ENCODE measurements at places on chromosomes 7 and 10. TPM values are rescaled to one million over a fixed set of nuclear protein-coding genes. Genes with fewer than 3 reads are reported as not detected.

The CARD11 gene
- total RNA-seq, result 0.49 TPM

The TDRD1 gene
- 0.16 TPM for total RNA-seq

The LRRN3 gene
- total RNA-seq, result 0.18 TPM

The CRCP gene
- 22.0 TPM for total RNA-seq

The GDF10 gene
- not detected for total RNA-seq

The LFNG gene
- total RNA-seq, result 4.5 TPM

The CALHM3 gene
- not detected for total RNA-seq

The ASB10 gene
- total RNA-seq, result not detected

The DPP6 gene
- not detected for total RNA-seq

The SLC35G1 gene
- total RNA-seq, result 3.6 TPM

The TYW1B gene
- total RNA-seq, result 3.9 TPM

The CAPZA2 gene
- total RNA-seq, result 123 TPM

The HIPK2 gene
- 21.5 TPM for total RNA-seq

The PHYHIPL gene
- not detected for total RNA-seq

The PCGF6 gene
- total RNA-seq, result 7.9 TPM

The CCL24 gene
- not detected for total RNA-seq

The RET gene
- under 0.01 TPM for total RNA-seq

The CAMK1D gene
- 2.9 TPM for total RNA-seq

The CH25H gene
- total RNA-seq, result not detected

The CYP2C18 gene
- total RNA-seq, result not detected

The MPP7 gene
- total RNA-seq, result not detected

The CC2D2B gene
- total RNA-seq, result not detected

The CRHR2 gene
- not detected for total RNA-seq

The TMEM254 gene
- 17.7 TPM for total RNA-seq

The ACBD7 gene
- 0.16 TPM for total RNA-seq

The REPIN1 gene
- total RNA-seq, result 48.1 TPM

The BTRC gene
- 13.1 TPM for total RNA-seq

The TSPAN12 gene
- 0.72 TPM for total RNA-seq

The FOXI2 gene
- total RNA-seq, result not detected

The ADAP1 gene
- total RNA-seq, result 11.4 TPM

The CALY gene
- not detected for total RNA-seq

The ARHGAP22 gene
- 7.6 TPM for total RNA-seq

The ZNF503 gene
- total RNA-seq, result 10.8 TPM

The PDK4 gene
- total RNA-seq, result 42.9 TPM

The STEAP4 gene
- total RNA-seq, result 2.0 TPM

The PKD2L1 gene
- total RNA-seq, result not detected

The ZNF277 gene
- total RNA-seq, result 26.5 TPM

The MRPS17 gene
- 11.6 TPM for total RNA-seq

The BTBD16 gene
- not detected for total RNA-seq

The MAGI2 gene
- total RNA-seq, result 1.3 TPM

The PCDH15 gene
- total RNA-seq, result not detected

The VAX1 gene
- not detected for total RNA-seq

The BHLHA15 gene
- total RNA-seq, result 1.8 TPM

The PNLIPRP2 gene
- not detected for total RNA-seq

The NACAD gene
- 2.3 TPM for total RNA-seq

The PVRIG gene
- not detected for total RNA-seq

The GIMAP7 gene
- not detected for total RNA-seq

The GNGT1 gene
- total RNA-seq, result not detected

The CRPPA gene
- 1.1 TPM for total RNA-seq

The MALSU1 gene
- 57.8 TPM for total RNA-seq

The ACHE gene
- total RNA-seq, result 0.16 TPM

The EVX1 gene
- total RNA-seq, result not detected

The CISD1 gene
- total RNA-seq, result 30.0 TPM

The ZNF736 gene
- 1.3 TPM for total RNA-seq

The SEMA3E gene
- total RNA-seq, result not detected

The PSD gene
- 0.72 TPM for total RNA-seq

The SPDYE6 gene
- total RNA-seq, result not detected

The SLK gene
- total RNA-seq, result 20.4 TPM

The TSPAN33 gene
- total RNA-seq, result 0.65 TPM
